Activated naive CD4-positive, alpha-beta T cell treated with anti-CD3 and anti-CD28 coated beads, Interleukin-2, amount 50 U/mL, for 72 hours (primary cell): ENCODE measurements at places on chromosomes 1 and 21. TPM values are rescaled to one million over a fixed set of nuclear protein-coding genes. Genes with fewer than 3 reads are reported as not detected.

The TRABD2B gene
- total RNA-seq = not detected

The S100B gene
- not detected for total RNA-seq

The ACTL8 gene
- total RNA-seq = not detected

GRCh38 chr1:20530306-20530705 is 22.1 kb upstream of the FAM43B start:
- DNase-seq = no peak

DNA sequence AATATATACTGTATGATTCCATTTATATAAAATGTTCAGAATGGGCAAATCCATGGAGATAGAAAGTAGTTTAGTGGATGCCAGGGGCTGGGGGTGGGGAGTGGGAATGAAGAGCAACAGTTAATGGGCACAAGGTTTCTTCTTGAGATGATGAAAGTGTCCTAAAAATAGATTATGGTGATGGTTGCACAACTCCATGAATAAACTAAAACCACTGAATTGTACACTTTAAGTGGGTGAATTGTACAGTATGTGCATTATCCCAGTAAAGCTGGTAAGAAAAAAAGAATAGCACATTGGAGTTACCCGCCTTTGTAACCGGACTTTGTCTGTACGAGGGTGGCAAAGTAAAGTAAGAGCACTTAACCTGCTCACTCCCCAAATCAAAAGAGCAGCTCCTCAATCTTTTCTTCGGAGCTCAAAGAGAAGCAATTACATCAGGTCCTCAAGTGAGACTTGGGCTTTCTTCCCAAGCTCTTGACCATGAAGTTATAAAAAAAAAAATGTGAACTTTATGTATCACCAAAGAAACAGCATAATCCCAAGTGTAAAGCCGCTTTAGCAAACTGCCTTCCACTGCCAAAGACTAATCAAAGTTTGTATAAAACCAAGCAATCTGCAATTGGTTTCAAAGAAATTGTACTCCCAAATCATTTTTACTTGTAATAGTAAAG is 32.1 kb downstream of the ALDH9A1 start:
- DNase-seq = no peak

GRCh38 chr1:199859491-199859933 is 168.0 kb upstream of the NR5A2 start:
- no peak for DNase-seq

DNA sequence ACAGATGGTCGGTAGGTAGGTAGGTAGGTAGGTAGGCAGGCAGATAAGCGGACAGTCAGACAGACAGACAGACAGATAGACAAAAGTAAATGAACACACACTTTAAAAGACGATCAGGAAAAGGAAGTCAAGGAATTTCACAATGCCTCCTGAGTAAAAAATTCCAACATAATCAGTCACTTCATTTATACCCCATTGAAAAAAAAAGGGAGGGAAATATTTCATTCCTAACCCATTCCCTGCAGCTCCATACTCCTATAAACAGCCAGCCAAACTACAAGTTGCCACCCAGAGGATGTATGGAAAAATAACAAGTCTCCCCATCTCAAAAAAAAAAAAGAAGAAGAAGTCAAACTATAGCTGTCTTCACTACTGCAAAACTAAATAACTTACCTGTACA is 43.4 kb downstream of the ZZZ3 start:
- no peak for DNase-seq

- DNase-seq = no peak
Observed at GRCh38 chr1:119676571-119677206, 28.6 kb upstream of the ZNF697 start.

- DNase-seq = no peak
Observed at GRCh38 chr1:107169615-107170014, 28.8 kb downstream of the NTNG1 start.

DNA sequence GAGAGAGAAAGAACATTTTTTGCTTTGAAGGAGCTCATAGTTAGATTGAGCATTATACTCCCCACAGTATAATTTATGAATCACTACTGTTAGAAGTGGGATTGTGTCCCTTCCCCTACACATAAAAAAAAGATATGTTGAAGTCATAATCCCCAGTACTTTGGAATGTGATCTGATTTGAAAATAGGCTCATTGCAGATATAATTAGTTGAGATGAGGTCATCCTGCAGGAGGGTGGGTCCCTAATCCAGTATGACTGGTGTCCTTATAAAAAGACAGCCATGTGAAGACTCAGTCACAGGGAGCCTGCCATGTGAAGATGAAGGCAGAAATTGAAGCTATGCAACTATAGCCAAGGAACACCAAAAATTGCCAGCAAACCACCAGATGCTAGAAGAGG is 76.4 kb downstream of the TGFB2 start:
- DNase-seq = no peak

DNA sequence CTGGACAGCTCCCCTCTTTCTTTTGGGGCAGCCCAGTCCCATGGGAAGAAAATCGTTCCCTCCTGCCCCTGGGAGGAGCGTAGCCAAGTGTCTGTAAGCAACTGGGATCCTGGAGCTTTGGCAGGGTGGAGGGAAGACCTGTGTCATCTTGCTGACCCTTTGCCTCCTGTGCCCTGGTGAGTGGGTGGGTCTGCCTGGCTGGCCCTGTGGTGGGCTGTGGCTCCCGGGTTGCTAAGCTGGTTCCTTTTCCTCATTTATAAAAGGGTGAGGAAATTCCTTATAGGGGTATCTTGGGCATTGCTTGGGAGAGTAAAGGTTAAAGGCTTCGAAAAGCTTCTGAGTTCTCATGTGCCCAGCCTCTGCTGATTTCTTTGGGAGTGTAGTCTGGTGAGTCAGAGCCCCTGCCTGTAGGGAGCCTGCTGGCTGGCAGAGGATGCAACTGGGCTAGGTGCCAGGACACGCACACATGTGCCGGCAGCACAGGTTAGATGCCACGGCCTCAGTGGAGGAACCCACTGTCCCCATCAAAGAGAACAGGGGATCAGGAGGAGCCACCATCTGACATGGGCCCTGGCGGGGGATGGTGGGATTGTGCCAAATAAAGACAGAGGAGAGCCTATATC is 85.2 kb downstream of the ARHGEF10L start:
- no peak for DNase-seq

DNA sequence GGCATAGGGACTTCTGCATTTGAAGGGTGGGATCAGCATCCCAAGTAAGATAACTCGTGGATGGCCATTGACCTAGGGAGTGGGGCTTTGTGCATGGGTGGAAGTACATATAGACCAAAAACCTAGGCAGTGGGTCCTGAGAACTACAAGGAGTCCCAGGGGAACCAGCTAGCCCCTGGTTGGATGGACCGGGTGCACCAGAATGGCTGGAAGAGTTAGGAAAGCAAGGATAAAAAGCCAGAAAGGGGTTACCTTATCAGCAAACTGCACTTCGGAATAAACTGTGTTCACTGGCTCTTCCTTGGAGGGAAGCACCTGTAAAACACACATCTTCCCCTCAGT is 26.6 kb upstream of the SLAMF6 start:
- DNase-seq = no peak

GRCh38 chr1:18045203-18045602 is 62.4 kb upstream of the IGSF21 start:
- DNase-seq = no peak

DNA sequence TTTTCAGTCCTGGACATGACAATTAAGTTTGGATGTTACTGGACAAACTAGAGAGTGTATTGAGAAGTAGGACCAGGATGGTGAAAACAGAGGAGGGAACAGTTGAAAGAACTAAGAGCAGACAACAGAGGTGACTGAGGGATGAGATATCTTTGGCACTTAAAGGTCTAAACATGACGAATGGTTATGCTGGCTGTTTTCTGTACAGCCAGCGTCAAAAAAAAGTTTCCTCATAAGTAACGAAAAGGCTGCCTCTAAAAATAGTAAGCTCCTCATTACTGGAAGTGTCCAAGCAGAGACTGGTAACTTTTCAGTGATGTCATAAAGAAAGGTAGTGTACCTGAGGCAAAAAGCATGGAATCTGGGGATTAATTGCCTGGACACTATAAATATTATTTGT is 35.2 kb upstream of the AK4 start:
- DNase-seq = no peak
